Caudate nucleus (tissue), 63 donors: ENCODE measurements at places on chromosomes 7 and 10.

GRCh38 chr7:28036696-28037095 lies 143.9 kb downstream of the JAZF1 start:
- DNase-seq, result no peak

DNA sequence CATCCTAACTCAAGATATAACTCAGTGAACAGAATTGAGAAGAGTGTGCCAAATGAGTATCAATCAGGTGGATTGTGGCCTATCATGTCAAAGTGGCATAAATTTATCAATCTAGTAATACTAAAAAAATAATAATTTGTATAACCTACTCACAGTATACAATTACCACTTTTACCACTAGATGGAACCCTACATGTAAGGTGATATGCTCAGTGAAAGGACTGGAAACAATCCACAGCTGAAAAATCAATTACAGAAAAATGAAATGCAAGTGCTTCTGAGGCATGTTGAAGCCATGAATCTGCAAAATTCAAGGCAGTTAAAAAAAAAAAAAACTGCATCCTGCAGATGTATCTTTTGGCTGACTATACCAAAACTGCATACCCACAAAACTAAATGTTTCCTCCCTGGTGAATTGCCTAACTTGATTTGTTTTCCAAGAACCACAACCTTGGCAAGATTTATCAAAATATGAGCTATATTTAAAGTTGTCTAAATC lies 13.9 kb downstream of the ARHGAP19 start:
- DNase-seq, result no peak

DNA sequence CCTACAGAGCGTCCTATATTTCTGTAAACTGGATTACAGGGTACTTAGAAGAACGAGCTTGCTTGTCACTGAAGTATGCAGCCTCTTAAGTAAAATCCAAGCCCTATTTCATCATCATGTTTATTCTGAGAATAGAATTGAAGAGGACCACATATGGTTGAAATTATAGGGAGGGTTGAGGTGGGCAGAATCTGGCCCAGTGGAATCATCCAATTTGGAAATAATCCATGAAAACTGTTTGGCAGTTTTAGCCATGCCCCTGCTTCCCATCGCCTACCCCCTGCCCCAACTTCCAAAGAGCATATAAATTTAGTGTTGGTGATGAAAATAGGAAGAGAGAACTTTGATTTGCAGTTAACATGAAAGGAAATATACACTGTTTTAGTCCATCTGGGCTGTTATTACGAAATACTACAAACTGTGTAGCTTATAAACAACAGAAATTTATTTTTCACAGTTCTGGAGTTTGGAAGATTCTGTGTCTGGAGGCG lies 150.4 kb downstream of the PRKG1 start:
- DNase-seq, result no peak

DNA sequence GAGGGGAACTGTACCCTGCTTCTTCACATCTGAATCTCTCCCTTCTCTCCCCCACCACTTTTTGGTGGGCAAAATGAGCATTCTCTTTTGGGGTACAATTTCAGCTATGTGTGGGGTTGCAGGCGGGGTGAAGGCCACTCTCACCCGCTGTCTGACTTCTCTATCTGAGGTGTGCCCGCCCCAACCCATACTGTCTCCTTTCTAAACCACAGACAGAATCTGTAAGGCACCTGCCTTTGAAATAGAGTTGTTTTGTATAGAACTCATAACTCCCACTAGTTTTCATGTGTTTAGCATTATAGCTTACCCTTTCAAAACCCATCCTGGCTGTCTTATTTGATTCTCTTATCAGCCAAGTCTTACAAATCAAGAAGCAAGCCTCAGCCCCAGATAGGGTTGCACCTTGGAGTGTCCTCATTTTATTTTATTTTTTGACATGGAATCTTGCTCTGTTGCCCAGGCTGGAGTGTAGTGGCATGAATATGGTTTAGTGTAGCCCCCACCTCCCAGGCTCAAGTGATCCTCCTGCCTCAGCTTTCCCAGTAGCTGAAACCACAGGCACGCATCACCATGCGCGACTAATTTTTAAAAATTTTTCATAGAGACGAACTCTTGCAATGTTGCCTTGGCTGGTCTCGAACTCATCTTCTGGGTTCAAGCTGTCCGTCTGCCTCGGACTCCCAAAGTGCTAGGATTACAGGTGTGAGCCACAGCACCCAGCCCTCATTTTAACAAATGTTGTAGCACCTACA lies 11.9 kb downstream of the TSPAN14 start:
- no peak for DNase-seq

DNA sequence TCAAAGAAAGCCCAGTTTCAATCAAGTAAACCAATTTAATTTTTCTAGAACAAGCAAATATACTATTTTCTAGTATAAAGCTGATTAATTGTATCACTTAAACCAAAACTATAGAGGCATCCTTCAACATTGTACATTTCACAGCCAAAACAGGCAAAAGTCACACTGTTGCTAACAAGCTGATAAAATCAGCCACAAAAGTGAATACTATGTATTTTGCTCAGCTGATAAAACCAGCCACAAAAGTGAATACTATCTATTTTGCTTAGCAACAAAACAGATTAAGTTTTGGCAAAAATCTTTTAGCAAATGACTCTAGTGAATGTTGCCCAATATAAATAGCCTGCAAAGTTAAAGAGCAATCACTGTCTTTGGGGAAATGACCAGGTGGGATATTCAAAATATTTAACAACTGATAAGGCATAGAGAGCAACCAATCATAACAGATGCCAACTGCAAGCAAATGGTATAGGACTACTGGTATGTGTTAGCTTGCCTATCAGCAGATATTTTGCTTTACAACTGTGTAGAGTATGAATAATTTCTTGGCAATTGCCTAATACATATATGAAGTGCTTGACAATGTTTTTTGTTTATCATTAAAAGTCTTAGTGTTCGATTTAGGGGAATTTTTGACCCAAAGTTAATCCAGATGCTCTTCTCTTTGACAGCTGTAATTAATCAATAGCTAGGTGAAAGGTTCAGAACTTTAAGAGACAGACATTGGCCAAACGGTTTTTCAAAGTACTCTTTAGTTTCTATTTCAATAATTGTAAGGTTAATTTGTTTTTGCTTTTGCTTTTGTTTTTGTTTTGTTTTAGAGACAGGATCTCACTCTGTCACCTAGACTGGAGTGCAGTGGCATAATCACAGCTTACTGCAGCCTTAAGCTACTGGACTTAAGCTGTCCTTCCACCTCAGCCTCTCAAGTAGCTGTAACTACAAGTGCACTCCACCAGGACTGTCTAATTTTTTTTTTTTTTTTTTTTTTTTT lies 44.4 kb upstream of the SP4 start:
- no peak for DNase-seq

- no peak for DNase-seq
Observed at GRCh38 chr10:116197946-116198675, 74.9 kb downstream of the GFRA1 start.

DNA sequence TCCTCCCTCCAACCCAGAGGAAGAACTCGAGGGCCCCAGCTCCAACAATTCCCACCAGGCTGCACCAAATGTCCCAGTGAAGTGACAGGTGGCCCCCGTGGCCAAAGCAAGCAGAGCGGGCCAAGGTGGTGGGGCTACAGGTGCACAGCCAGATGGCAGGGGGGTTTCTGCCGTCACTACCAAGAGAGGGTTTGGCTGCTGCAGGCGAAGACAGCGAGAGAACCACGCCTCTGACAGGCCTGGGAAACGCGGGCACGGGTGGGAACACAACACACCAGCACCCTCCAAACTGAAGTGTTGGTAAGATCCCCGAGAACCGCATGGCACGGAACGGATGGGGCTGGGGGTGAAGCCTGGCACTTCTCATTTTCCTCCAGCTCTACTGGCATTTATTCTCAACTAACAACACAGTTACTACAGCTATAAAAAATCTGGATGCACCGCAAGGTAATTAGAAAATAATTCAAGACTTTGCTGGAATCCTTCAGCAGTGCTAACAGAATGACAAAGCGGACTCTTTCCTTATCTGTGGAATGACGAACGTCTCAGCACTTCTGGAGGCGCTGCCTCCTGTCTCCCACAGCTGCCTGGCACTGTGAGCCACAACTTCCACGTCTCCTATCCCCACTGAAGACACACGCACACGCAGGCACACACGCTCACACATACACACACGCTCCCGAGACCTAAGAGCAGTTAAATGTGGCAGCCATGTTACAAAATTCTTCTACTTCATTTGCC lies 167.9 kb downstream of the TCERG1L start:
- DNase-seq, result no peak

DNA sequence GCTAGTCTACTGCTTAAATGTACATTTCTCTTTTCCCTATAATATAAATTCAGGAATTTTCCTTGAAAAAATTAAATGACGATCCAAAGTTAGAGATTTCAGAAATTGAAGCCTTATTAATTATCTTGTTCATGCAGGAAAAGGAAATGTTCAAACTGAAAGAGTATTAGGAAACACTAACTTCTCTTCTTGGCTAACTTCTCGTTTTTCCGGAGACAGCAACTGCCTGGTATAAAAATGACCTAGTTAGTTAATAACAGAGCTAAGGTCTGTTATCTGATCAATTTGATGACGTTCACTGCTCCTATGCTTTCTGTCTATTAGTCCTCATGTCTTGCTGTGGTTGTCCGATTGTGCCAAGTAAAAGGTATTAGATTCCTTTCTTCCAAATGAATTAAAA lies 212.5 kb downstream of the DGKB start:
- DNase-seq, result no peak

- no peak for DNase-seq
Observed at GRCh38 chr10:112461029-112461887, 14.2 kb downstream of the VTI1A start.

GRCh38 chr10:79451046-79451699 lies 5.7 kb upstream of the ZCCHC24 start:
- no peak for DNase-seq

DNA sequence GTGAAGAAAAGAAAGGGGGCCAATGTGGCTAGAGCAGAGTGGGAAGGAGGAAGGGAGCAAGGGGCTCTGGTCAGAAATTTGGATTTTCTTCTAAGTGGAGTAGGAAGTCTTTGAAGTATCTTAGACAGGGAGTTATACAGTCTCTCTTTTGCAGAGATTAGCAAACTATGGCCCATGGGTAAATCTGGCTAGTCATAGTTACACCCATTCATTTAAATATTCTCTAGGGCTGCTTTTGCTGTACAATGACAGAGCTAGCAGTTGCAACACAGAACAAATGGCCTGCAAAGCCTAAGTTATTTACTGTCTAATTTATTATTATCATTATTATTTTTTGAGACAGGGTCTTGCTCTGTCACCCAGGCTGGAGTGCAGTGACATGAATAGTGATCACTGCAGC lies 10.5 kb upstream of the LAMB4 start:
- DNase-seq, result no peak

GRCh38 chr10:63498665-63499064 lies 22.5 kb upstream of the REEP3 start:
- DNase-seq, result no peak

DNA sequence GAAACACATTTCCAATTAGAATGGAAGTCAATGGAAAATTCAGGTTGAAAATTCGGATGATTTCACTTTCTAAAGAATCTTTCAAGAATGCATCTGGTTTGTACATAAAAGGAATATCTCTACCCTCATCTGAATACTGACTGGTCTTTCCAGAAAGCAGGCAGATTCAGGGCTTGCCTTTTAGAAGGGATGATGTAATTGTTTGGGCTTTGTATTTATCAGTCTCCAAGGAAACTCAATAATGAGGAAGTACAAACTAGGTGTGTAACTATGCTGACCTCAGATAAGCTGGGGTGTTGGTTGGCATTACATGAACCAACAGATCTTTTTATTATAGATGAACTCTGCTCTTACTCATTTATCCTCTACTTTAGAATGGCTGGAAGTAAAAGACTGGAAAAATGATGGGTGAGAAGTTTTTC lies 24.1 kb downstream of the PDLIM1 start:
- no peak for DNase-seq

DNA sequence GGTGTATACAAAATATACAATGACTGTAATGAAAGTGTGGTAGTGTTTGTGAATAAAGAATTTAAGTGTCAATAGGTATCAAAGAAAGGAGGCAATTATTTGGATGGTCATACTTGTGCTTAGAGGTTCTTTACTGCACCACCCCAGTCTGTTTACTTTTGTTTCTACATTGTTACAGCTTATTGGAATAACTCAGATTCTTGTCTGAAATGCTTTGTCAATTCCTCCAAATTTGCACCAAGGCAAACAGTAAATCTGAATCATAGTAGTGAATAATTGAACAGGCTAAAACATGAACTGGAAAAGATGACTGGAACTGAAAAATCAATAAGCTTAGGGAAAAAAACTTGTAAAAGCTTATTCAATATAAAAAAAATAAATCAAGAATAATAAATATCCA lies 319.2 kb downstream of the EXOC4 start:
- DNase-seq, result no peak

DNA sequence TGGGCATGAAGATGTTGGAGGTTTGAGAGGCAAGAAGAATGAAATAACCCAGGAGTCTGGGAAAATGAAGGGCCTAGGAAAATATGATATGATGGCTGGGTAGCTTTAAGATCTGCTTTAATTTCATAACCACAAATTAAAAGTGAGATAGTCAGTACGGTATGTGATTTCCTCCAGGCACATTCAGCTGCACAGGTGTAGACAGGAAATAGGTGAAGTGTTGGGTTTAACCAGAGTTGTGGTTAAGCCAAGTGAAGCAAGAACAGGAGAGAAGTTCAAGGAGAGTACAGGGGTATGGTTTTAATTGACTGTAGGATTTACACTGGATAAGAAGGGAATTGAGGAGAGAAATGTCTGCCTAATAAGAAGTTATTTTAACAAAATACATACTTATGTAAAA lies 2.6 kb downstream of the PNLIPRP3 start:
- DNase-seq, result no peak

DNA sequence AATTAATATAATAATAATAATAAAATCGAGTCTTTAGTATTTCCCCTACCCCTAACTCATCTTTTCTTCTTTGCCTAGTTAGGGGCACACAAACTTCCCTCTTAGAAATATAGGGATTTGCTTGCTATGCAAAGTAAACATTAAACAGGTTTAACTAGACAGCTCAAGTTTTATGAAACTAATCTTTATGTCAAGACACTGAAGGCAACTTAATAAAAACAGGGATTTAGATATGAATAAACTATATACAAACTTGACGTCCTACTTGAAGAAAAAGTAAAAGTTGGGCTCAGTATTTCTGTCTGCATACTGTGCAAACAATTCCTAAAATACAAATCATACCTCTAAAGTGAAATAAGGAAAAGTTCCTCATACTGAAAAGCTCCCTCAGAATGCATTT lies 52.1 kb upstream of the CAV2 start:
- DNase-seq, result no peak
